Stimulated activated effector memory CD8-positive, alpha-beta T cell treated with anti-CD3 and anti-CD28 coated beads, Interleukin-12 subunit alpha, Interleukin-12 subunit beta, amount 100 ng/mL, for 72 hours (primary cell): ENCODE measurements at places on chromosomes 1 and 21.

- DNase-seq = no peak
Measured at GRCh38 chr1:36486439-36487335, 4.0 kb upstream of the CSF3R start.

DNA sequence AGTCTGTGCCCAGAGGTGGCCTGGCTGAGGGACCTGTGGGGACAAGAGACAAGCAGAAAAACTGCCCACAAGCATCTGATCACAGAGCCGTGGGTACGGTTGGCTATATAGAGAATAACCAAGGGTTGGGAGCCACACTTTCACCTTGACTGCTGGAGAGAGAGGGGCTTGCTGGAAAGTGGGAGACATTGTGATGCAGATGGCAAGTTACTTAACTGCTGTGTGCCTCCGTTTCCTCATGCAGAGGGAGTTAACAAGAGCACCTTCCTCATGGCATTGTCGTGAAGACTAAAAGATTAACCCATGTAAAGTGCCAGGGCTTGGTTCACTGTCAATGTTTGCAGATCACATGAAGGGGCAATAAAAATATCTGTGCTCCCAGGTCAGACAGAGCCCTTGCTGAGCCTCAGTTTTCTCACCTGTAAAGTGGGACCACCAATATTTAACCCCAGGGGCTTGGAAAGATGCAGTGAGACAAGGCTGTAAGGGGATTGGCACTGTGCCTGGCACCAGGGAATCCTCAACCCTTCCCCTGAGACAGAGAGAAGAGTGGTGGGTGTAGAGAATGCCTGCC, 52.8 kb downstream of the SDC3 start:
- no peak for DNase-seq

DNA sequence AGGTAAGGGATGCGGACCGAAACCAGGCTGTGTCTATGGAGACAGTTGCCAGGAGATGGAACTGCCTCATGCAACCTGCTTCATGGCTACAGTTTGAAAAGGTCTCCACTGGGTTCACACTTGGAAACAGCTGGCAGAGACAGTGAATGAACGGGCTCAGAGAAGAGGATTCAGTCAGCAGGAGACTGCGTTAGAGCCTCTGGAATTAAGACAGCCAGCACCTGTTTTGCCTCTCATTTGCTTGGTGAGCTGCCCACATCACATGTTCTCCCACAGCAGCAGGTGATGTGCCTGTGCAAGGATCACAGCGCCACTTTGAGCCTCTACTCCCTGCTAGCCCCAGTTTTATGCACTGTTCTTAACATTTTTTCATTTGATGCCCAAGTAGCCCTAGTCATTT, 321.0 kb downstream of the PLPP3 start:
- no peak for DNase-seq

DNA sequence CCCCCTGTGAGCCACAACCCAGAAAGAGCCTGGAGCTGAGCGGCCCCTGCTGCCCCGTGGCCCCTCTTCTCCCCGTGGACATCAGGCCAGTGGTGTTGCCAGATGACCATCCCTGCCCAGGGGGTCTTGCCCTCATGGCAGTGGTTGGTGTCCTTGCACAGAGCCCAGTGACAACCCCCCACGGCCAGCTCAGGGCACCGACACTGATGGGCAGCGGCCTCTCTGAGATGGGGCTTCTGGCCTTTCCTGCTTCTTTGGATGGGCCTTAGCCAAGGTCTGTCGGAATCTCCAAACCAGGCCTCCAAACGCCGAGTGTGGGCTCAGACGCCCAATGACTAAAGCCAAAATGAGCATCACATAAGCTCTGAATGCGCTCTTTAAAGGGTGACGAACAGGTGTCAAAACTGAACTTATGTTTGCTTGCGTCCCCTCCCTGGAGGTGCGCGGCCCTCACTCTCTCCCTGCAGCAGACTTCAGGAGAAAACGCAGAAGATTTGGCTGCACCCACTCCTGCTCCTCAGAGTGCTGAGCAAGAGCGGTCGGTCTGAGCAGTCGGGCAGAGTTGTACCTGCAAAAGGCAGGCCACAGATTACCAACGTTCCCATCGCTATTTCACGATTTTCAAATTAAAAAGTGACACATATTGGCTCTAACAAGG, 41.9 kb downstream of the UBE2G2 start:
- DNase-seq = no peak

GRCh38 chr1:164953098-164953497, 394.1 kb downstream of the PBX1 start:
- no peak for DNase-seq

- DNase-seq = no peak
Measured at GRCh38 chr1:40422630-40423263, 27.5 kb upstream of the ZFP69B start.

DNA sequence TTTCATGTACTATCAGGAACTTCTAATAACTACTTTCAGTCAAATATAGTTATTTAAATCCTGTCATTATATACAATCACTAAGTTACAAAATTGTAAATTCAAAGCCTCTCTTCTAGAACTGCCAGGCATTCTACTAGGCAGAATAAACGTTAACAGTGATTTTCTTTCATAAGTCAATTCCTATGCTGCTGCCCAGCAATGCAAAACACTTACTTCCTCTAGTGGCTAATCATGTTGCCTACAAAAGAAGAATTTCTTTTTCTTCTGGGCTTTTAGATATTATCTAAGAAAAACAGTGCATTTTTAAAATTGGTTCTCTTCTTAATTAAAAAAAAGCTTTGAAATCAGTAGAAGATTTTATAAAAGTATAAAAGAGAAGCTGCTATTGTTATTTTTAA, 509.8 kb upstream of the ADAMTS5 start:
- no peak for DNase-seq

DNA sequence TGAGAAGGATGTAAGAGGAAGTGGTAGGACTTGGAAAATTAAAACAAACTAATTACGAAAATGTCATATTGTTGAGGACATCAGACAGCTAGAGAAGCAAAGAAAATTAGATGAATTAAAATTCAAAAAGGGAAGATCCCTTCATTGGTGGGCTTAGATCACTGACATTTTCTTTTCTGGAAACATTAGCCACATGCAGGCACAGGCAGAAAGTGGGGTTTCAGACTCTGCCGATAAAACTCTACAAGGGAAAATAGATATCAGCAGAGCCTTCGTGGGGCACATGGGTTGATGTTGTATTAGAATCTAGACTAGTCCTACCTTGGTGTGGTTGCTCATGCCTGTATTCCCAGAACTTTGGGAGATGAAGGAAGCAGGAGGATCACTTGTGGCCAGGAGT, 12.4 kb upstream of the RGS1 start:
- no peak for DNase-seq

DNA sequence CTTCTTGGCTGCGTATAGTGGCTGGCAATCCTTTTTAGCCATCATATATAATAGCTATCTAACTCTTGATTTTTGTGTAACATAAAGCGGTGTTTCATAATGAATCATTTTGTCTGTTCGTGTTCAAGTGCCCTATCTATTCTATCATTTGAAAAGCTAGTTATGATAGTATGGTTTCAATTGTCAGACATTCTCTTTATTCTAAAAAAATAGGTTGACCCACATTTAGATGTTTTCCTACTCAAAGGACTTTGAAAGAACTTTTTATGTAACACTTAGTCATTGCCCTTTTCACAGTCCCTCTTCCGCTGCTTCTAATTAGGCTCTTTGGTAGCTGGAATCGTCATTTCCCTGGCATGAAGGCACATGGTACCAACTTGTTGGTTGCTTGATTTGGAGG, 272.2 kb upstream of the B3GALT2 start:
- DNase-seq = no peak

DNA sequence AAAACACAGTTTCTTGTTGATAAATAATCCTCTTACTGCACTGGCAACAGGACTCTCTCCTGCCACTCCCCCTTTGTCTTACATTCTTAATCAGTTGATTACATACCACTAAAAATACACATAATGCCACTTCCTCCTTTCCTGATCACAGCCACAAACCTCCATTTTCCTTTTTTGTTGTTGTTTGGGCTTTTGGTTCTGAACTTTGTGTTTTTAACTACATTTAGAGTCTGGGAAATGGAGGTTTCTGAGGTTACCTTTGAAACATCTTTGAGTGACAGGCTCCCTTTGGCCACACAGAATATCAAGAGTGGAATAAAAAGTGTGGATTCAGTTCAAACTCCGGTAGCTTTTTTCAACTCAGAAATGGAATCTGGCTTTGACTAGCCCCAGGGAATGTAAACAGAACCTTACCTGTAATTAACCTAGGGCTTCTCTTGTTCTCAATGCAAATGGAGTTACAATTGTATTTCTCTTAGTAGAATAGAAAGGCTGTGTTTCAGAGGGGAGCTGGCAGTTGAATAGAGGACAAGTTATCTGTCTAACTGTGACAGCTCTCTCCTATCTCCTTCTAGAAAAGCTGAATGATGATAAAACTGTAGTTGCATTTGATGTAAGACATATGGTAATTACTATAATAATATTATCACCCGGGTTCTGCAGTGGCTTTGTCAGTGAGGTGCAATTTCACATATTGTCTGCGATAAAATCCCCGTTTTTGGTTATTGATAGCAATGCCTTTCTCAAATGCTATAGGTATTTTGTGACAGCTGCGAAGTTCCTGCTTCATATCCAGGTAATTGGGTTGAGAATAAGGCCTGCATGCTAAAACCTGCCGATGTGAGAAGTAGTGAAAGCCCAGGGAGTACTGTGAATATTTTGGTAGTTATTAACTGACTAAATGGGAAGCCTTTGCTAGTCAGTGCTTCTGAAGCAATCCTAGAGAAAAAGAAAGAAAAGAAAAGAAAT, 66.9 kb downstream of the ST6GALNAC5 start:
- no peak for DNase-seq

DNA sequence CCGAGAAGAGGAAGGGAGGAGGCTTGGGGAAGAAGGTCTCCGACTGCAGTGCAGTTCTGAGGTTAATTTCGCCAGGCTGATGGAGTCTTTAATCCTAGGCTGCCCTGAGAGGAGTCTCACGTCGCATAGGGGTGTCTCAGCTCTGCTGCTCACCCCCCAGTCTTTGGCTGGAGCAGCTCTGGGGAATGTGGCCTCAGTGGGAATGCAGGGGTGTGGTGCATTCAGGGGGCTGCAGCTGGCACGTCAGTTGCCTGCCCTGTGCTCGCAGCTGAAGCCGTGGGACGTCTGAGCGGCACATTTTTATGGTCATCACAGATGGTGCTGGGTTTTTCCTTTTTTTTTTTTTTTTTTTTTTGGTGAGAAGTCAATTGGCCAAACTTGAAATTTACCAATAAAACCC, 38.2 kb downstream of the ACTN2 start:
- no peak for DNase-seq

- no peak for DNase-seq
Measured at GRCh38 chr1:208134491-208134890, 109.7 kb downstream of the PLXNA2 start.

GRCh38 chr1:153506831-153507413, 28.9 kb downstream of the S100A6 start:
- no peak for DNase-seq

- DNase-seq = no peak
Measured at GRCh38 chr1:247228133-247228532, 27.7 kb upstream of the VN1R5 start.

- no peak for DNase-seq
Measured at GRCh38 chr1:236869911-236870310, 74.8 kb downstream of the MTR start.

- DNase-seq = no peak
Measured at GRCh38 chr1:109392037-109392787, 5.5 kb downstream of the SORT1 start.

DNA sequence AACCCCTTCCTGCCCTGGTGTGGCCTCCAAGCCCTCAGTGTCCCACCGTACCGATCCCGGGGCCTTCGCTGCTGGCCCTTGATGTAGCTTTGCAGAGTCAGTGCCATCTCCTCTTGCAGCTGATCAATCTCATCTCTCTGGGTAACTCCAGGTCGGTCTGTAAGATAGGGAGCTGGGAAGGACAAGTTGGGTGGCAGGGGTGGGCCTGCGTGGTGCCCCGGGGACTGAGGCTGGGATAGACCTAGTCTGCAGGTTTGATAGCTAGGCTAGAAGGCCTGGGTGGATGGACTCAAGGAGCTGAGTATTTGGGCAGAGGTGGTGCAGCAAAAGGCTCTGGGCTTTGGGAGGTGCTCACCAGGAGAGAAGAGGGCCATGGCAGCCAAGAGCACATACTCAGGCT, 4.9 kb downstream of the TOMM40L start:
- no peak for DNase-seq

DNA sequence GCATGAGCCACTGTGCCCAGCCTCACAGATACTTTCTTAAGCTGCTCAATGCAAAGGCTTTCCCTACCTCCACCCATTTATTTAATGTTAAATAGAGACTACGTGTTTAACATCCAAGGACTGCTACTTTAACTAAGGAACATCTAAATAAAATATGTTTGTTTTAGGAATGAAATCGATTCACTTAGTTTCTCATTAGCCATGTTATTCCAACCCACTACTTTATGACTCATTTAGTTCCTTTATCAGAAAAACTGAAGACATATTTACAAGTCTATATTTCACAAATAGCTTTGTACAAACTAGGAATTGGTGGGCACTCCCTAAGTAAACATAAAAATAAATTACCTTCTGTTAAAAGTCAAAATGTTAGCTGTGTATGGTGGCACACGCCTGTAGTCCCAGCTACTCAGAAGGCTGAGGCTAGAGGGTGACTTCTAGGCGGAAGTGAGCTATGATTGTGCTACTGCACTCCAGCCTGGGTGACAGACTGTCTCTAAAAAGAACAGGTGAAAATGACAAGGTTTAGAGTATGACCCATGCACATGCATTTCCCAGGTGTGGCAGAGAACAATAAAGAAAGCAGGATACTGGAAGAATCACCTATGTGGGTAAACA, 39.9 kb upstream of the AK4 start:
- DNase-seq = no peak

DNA sequence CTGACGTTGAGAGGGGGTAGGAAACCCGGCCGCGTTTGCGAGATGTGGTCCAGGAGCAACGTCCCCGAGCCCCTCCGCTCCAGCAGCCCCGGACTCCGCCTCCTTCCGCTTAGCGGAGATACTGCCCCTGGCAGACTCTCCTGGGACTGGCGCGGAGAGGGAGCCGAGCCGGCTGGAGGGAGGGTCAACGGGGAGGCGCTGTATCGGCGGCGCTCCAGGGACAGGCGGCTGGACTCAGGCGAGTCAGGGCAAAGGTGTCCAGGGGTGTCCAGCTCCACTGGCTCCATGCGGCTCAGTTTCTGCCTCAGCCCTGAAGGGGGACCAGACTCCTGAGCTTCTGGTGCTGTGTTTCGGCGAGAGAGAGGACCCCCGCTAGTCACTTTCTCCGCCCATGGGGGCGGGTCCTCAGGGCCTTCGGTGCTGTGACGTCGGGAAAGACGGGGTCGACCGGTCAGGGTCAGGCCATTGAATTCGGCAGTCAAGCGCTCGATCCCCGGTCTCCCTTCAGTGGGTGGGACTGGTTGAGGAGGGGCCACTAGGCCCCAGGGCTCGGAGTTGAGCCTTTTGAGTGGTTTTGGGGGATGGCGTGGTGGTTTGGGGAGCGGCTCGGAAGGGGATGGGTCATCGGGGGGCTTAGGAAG, 2.8 kb upstream of the LIX1L start:
- DNase-seq = peak; percentile 27

DNA sequence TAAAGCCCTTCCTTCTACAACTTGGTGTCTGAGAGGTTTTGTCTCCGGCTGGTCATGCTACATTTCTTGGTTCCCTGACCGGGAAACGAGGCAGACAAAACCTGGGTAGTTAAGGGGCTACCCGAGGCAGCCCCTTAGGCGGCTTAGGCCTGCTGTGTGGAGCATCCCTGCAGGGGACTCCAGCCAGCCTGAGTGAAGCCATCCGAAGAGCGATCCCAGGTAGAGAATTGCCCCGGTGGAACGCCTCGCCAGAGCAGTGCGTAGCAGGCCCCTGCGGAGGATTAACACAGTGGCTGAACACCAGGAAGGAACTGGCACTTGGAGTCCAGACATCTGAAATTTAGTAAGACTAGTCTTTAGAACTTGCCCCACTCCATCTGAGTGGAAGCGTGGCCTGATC, 21.2 kb upstream of the MYOCOS start:
- DNase-seq = no peak

- DNase-seq = no peak
Measured at GRCh38 chr1:201925981-201926645, 20.2 kb downstream of the LMOD1 start.
